NCI-H1105 (cell line): ENCODE measurements at places on chromosomes 6 and 20.

GRCh38 chr6:113481458-113481857, 375.7 kb upstream of the MARCKS start:
- no peak for DNase-seq

DNA sequence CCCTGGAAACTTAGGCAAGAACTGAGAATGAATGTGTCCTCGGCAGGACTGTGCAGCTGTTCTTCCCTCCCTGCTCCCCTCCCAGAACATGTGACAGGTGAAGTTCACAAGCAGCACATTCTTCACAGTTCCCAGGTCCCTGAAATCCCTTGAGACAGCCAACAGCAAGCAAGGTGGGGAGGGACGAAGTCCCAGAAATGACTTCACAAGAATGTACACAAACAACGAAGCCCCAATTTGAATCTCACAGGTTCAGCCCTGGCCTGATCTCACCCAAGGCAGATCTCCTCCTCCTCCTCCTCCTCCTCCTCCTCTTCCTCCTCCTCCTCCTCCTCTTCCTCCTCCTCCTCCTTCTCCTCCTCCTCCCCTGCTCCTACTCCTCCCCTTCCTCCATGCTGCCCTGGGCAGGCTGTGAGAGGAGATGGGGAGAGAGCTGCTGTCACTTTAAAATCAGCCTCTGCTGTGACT, 32.4 kb downstream of the WRNIP1 start:
- DNase-seq, result no peak

DNA sequence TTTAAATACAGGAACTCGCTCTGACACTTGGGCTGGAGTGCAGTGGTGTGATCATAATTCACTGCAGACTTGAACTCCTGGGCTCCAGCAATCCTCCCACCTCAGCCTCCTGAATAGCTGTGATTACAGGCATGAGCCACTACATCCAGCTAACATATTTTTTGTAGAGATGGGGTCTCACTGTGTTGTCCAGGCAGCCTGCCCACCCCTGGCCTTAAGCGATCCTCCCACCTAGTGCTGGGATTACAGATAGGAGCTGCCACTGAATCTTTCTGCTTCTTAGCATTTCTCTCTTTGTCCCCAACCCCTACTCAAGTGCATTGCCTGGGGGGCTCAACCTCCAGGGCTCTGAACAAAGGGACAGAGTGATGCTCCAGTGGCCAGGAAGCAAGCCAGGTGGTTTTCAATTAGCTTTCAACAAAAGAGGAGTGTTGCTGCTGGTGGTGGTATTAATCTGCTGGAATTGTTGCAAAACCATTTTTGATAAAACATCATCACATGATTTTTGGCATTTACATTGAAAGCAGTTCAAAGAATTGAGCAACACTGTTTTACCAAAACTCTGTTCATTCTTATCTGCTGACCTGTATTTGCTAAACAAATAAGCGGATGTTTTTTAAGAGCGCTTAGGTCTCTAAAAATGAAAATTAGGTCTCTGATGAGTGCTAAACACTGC, 40.4 kb upstream of the BPIFA2 start:
- DNase-seq, result no peak

DNA sequence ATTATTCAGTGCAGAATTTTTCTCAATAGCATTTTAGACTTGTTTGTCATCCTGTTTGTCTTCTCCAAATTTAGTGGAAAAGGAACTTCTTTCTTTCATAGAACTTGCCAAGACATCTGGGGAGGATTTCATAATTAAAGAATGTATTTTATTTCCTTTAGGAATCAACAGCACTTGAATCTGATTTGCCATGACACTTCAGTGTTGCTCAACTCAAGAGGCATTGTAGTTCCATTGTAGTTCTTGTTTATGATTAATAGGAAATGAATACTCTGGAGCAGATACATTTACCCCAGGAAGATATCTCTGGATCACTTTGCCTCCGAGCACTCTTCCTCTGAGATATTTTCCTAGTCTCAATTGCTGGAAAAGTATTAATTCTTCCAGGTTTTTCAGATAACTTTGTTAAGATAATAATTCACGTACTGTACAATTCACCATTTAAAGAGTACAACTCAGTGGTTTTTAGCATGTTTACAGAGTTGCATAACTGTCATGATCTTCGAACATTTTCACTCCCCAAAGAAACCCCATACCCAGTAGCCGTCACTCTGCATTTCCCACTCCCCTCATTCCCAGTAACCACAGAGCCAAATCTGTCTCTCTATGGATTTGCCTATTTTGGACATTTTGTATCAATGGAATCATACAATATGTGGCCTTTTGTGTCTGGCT, 29.7 kb downstream of the AKAP12 start:
- DNase-seq, result no peak

- no peak for DNase-seq
These were observed 19.6 kb downstream of the BHLHE23 start for GRCh38 chr20:62987114-62987513.
